ENCODE measurements at places on chromosomes 1 and 21. TPM values are rescaled to one million over a fixed set of nuclear protein-coding genes. Genes with fewer than 3 reads are reported as not detected.

TAF1A gene
- 4.2 TPM for total RNA-seq

SHE gene
- total RNA-seq, result 0.12 TPM

ZNF436 gene
- 21.4 TPM for total RNA-seq

PODN gene
- 92.3 TPM for total RNA-seq

CYP4A22 gene
- total RNA-seq, result not detected
